ENCODE measurements at places on chromosomes 5 and 9.

DNA sequence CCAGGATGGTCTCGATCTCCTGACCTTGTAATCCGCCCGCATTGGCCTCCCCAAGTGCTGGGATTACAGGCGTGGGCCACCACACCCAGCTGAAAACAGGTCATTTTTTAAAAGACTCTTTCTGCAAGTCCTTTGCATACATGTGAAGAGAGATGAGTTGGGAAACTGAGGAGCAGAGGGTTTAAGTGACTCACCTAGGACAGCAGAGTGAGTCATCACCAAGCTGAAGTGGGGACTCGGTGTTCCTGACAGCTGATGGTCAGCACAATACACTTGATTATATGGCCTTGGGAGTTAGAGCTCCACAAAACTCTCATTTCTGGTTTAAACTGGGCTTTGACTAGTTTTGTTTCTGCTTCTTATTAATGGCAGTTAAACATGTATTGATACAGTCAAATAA, 38.1 kb upstream of the SSBP2 start:
- DNase-seq, result no peak

DNA sequence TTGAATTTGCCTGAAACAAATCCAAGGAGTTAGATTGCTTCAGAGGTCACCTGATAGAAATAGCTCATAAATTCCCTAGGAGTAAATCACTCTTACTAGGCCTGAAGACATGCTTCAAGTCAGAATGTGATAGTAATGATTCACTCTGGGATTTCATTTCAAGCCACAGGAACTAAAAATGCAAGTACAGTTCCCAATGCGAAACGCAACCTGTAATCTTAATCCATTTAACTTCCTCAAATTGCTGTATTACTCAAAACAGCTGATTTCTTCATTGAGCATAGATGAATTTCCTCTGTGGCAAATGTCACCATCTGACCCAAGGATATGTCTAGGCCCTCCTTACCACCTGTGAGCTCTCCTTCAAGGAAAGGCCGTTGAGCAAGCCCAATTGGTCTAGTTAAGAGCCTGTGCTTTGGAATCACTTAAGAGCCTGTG, 32.1 kb upstream of the IL6ST start:
- peak; percentile 68 for DNase-seq

DNA sequence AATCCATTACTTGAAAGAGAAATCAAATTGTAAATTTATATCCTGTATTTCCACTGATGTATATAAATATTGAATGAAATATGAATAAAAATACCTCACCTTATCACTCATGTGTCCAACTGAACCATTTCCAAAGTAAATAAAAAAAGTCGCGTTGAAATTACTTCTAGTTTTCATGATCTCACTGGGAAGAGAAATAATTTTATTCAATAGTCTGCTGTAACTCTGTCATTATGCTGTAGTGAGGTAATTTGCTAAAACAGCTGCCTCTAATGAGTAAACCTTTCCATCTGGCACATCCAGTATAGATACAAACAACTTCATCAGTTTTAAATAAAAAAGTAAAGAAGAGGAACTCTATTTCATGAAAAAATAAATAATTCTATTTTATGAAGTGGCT, 611.5 kb downstream of the ZNF608 start:
- no peak for DNase-seq

DNA sequence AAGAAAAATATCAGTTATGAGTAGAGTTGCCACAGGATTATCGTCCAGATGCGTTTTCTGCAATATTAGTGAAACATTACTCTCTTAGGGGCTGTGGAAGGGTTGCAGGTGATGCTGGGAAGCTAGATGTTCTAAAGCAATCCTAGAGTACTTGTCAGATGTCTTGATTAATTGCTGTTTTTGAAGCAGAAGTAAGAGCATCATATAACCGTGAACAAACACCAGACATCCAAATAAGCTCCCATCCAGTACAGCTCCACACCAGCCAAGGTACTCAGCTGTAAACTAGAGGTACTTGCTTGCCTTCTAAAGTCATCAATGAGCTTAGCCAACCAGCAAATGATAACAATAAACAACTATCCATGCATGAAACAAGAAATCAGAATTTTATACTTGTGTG, 131.1 kb downstream of the ST8SIA4 start:
- DNase-seq, result no peak

DNA sequence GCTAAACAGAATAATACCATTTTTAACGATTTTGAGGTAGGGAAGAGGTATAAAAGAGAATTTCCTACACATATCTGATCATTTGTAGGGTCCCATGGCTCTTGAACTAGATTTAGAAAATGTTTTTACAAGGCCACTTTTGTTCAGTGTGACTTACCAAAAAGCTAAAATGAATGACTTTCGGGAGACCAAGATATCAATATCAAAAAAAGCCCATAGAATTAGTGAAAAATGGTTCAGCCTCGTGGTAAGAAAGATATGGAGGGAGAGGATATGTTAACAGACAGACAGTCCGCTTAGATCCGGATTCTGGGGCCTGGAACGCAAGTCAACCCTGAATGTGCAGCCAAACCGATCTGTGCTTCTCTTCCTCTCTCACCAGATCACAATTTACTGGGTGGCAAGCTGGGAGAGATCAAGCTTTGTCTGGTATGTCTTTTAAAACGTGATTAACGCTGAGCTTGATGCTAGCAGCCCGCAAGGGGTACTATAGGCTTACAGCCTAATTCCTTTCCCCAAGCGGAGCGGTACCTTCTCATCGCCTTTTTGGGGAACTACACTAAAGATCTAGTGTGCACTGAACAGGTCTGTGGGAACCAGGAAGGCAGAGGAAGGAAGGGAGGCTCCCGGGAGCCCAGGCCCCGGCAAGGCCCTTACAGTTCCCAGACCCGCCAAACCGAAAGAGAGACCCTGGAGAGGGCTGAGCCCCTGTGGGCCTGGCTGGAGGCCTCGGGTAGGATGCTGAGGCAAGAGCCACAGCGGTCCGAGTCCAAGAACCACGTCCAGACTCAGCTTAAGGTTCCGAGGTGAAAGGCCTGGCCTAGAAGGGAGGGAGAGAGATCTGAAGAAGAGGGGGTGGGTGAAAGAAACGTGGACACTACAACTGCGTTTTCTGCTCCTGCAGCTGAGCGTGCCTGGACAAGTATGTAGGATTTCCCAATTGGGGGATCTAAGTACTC, 2.9 kb downstream of the NR2F1-AS1 start:
- DNase-seq, result no peak

GRCh38 chr5:140978983-140979382, 12.7 kb downstream of the PCDHAC2 start:
- no peak for DNase-seq

GRCh38 chr9:118091711-118092500, 387.7 kb downstream of the TLR4 start:
- DNase-seq, result no peak

- no peak for DNase-seq
These were observed 43.1 kb downstream of the ZNF366 start for GRCh38 chr5:72464071-72464470.

DNA sequence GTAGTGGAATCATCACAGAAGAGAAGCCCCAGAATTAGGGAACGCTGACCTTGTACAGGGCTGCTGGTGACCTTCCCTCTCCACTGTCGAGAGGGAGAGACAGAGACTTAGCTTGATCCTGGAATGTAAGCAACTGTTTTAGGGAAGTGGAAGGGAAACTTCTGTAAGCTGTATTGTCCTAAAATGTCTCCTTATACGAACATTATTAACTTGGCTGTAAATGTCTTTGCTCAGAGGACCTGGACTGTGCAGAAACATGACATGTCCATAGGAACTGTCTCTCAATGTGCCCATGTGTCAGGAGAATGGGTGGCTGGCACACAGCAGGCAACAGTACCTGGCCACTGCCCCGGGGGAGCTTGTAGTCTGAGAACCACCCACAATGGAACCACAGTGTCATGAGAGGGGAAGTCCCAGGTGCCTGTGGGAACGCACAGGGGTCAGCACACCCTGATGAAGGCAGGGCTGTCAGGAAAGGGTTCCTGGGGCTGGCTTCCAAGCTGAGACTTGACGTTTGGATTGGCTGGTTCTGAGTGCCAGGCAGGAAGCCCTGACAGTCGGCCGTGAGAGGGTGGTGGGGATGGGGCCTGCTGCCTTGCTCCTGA, 34.0 kb downstream of the DAP start:
- no peak for DNase-seq

GRCh38 chr5:86688406-86688805, 70.7 kb downstream of the COX7C start:
- DNase-seq, result no peak

- no peak for DNase-seq
These were observed 547.3 kb upstream of the C9orf72 start for GRCh38 chr9:28120626-28121025.

DNA sequence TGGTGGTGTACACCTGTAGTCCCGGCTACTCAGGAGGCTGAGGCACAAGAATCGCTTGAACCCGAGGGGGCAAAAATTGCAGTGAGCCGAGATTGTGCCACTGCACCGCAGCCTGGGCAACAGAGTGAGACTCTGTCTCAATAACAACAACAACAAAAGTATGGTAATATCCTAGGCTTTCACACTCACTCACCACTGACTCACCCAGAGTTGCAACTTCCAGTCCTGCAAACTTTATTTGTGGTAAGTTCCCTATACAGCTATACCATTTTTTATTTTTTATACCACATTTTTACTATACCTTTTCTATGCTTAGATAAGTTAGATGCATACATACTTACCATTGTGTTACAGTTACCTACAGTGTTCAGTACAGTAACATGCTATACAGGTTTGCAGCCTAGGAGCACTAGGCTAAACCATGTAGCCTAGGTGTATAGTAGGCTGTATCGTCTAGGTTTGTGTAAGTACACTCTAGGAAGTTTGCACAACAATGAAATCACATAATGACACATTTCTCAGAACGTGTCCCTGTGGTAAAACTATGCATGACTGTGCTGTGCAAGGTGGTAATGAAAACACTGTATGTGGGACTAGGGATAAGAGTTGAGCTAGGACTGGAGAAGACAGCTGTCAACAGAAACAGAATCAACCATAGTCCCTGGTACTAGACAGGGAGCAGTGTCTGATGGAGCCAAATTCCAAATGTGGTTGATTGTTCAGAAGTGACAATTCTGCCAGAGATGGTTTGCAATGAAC, 109.5 kb upstream of the RAD23B start:
- DNase-seq, result no peak

GRCh38 chr9:117247266-117247665, 167.6 kb downstream of the ASTN2 start:
- DNase-seq, result no peak

DNA sequence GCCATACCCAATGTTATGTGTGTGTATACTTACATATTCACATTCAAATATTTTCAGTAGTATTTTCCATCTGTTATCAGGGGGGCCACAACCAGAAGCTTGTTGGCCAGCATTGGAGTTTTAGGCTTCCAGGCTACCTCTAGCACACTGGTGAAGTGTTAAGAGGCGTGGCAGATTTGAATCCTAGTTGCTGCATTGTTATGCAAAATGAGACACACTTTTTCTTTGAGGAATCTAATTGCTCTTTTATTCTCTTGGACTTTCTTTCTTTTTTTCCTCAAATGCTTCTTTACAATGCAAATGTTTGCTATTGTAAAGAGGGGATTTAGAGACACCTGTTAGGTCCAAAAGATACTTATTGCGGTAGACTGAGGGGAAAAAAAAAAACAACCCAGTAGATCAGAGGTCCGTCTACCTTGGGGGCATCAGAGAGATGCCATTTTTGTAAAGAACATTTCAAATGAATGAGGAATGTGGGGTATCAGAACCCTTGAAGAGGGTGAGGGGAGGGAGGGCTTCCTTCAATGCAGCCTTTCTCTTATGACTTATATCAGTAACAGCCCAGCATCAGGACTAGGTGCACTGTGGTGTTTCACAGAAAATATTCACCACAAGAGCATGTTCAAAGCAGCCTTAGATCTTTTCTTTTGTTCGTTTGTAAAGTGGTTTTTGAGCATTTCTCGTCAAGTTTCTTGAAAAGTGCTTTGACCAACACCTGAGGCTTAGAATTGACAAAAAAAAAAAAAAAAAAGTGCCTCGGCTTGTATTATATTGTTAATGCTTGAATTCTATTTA, 3.8 kb downstream of the SMARCA2 start:
- no peak for DNase-seq

- DNase-seq, result no peak
These were observed 13.3 kb downstream of the HSD17B4 start for GRCh38 chr5:119465640-119466039.

DNA sequence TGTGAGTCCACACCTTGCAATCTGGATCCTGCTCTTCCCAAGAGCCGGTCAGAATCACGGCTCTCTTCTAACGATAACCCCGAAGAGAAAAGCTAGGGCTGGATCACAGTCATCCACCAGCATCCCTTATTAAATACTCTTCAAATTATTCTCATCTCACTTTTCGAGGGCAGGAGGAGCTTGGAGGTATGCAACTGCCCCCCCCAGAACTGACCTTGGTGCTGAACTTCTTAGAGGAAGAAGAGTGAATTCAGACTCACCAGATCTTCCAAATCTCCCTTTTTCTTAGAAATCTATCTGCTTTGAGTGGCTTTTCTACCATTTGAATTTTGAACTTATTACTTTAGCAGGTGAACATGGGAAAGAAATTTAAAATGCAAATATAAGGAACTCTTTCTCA, 75.7 kb downstream of the MED10 start:
- no peak for DNase-seq

DNA sequence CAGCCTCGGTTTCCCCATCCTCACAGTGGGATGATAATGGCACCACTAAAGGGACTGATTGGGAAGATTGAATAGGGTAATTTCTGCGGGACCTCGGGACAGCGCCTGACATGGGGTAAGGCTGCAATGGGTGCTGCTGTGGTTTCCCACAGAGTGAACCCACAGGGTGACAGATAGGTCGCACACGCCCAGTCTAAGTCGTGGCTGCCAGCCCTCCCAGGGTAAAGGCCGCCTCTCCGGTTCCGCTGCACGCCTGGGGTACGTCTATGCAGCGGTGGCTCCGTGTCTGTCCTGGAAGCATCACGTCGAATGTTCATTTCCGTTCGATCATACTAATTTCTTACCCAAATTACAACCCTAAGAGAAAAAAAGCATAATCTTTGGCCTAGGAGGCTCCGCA, 631 bp downstream of the CFAP77 start:
- DNase-seq, result no peak

DNA sequence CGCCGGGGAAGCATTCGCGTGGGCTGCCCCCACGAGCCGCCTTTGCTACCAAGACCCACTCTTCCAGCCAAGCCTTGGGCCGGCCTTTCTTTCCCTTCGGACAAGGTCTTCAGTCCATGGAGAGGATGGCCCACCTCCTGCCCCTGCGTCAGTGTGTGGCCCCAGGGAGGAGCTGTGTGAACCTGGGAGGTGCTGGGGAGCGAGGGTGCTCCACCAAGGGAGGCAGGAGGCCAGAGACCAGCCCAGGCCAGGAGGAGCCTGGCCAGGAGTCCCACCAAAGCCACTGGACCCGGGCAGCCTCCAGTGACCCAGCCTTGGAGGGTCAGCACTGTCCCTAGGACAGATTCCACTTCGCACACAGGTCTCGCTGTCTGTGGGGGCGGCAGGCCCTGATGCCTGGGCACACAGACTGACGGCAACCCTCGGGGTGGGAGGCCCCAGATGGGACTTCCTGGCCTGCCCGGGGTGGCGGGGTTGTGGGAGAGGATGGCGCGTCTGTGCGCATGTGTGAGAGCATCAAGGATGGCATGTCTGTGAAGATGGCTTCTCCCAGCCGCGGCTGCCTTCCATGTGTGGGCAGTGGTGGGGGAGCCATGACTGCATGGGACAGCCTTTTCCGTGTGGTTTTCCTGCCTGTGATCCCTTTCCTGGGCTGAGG, 113.3 kb upstream of the LPCAT1 start:
- no peak for DNase-seq

GRCh38 chr9:15469406-15469805, 41.4 kb downstream of the PSIP1 start:
- no peak for DNase-seq

- DNase-seq, result no peak
These were observed 108.7 kb downstream of the SSBP2 start for GRCh38 chr5:81642210-81642609.

- no peak for DNase-seq
These were observed 36.3 kb upstream of the CDKN2B start for GRCh38 chr9:22045423-22045822.
